ENCODE measurements at places on chromosomes 6 and 20.
A peak's percentile ranks its signal among the peaks of the same experiment; 100 is the strongest.

DNA sequence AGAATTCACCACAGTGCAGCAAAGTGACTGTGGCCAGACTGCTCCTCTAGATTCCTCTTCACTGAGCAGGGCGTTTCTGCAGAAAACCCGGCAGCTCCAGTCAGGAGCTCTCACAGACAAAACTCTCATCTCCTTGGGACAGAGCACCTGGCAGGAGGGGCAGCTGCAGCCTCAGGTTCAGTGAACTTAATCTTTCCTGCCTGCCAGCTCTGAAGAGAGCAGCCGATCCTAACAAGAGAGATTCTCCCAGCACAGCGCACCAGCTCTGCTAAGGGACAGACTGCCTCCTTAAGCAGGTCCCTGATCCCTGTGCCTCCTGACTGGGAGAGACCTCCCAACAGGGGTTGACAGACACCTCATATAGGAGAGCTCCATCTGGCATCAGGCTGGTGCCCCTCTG lies 1065.5 kb downstream of the GRIK2 start:
- DNase-seq: no peak

DNA sequence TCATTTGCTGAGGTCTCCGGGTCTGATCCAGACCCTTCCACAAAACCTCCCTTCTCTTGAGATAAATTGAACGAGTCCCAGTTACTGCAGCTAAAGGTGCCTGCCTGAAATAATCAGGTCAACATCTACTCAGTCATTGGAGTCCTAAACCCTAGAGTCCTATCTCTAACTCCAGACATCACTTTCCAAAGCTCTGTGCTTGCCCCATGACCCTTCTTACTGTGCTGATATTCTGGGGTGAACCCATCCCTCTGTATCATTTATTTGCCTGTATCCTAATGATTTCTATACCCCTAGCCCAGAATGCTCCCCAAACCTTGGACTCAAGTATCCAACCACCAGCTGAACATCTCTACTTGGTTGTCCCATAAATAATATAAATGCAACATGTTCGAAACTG lies 35.7 kb downstream of the CD83 start:
- no peak for DNase-seq

DNA sequence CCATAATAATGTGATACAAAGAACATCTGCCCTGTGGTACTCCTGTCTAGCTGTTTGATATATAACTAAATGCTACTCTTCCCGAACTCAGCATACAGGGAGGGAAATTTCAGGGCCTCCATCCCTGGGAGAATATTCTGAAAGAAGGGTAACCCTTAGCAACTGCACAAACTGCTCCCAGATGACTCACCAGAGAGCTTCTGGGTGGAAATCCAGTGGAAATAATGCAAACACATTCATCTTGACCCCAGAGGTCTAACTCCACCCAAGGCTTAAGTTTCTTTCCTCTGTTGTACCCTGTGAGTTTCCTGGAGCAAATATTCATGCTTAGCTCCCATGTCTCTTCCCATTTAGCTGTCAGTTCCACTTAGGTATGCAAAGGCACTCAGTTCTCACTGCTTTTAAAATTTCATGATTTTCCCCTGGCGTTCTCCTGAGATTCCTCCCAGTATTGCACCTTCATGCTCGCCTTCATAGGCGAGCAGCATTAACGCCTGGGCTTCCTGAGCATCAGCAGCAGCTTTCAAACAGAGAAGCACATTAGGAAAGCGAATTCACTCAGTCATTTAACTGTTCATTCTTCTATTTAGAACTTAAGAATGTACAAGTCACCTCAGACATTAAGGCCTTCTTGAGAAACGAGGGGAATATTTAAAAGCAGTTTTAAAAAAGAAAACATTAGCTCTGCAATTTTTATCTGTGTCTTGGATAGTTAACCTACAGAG lies 43.8 kb upstream of the LAMA4 start:
- no peak for DNase-seq

DNA sequence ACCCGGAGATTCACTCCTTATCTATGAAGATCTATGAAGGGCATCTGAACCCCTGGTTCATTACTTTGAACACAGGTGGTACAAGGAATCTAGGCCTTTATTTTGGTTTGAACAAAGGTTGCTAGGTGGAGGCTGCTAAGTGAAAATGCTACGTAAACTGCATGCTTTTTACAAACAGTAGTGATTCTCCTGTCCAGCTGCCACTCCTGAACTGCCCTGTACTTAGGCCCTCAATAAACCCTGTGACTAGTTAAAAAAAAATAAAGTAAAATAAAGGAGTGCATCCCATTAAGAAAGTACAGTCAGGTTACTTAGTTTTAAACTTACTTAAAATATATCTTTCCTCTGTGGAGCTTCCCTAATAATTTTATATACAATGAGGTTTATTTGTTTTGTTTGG lies 27.7 kb upstream of the ARG1 start:
- no peak for DNase-seq

DNA sequence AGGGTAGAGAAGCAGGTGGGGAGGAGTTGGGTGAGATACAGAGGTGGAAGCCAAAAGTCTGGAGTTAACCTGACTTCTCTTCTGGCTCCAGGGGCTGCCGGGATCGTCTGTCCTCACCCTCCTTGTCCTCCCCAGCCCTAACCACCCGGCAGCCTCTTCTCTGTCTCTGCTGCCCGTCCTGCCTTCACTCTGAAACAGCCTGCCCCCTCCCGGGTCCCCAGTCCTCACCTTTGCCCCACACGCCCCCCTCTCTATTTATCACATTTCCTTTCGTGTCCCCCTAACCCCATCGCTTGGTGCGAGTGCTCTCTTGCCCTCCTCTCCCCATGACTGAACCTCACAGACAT lies 5.7 kb downstream of the RING1 start:
- no peak for DNase-seq

GRCh38 chr6:169533301-169534038 lies 168.4 kb downstream of the WDR27 start:
- DNase-seq: no peak

- DNase-seq: no peak
These were observed 42.2 kb downstream of the VSTM2L start for GRCh38 chr20:37945091-37945547.

DNA sequence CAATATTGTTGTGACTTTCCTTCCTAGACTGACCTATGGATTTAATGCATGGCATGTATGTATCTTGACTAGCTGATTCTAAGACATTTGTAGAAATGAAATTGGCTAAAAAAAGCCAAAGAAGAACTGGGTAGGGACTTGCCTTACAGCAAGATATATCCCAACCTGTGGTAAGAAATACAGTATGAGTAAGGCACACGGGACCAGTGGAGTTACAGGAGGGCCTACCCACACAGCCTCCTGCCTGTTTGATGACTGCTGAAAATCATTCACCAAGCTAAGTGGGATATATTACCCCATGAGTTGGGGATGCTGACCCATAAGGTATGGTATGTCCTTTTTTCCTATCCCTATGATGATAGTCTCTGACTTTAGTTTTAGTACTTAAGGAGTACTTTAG lies 112.2 kb downstream of the INSM1 start:
- DNase-seq: no peak

- no peak for DNase-seq
These were observed 50.1 kb upstream of the SIRPA start for GRCh38 chr20:1845163-1845523.

DNA sequence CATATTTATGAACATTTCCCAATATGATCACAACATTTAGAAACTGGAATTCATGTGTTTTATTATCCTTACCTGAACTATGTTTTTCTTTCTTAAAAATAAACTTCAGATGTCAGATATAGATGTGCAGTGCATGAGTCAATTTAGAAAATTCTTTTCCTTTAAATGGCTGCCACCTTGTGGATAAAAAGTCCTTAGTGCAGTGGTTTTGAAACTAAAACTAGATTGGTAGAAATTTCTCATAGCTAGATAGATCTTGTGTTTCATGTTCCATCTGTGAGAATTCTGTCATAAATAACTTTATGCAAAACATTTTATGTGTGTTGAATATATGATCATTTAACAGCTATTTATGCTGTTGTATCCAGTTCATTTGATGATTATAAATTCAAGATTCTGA lies 134.9 kb downstream of the KLHL32 start:
- DNase-seq: peak; percentile 66

GRCh38 chr6:137883400-137884148 lies 16.5 kb downstream of the TNFAIP3 start:
- no peak for DNase-seq

GRCh38 chr20:45545754-45546453 lies 1.3 kb downstream of the EPPIN start:
- DNase-seq: peak; percentile 25

GRCh38 chr20:23517719-23518118 lies 26.8 kb downstream of the CST8 start:
- no peak for DNase-seq

DNA sequence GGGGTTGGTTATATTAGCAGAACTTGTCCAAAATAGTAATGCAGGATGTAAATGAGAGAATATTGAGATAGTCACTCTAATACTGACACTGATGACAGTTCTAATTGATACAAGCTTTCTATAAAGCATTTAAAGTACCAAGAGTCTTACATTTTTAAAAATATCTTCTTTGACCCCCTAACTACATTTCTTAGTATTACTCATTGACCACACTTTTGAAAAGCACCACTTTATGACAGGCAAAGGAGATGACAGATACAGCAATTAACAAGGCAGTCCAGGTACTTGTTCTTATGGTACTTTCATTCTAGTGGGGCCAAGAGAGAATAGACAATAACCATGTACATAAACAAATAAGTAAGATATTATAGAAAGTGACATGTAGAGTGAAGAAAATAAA lies 139.4 kb upstream of the EYA4 start:
- no peak for DNase-seq

Measured in midbrain (tissue), 1 donor.